ENCODE measurements at places on chromosomes 2 and 18.

GRCh38 chr2:146785101-146785500 lies 1059.7 kb upstream of the ACVR2A start:
- no peak for DNase-seq

DNA sequence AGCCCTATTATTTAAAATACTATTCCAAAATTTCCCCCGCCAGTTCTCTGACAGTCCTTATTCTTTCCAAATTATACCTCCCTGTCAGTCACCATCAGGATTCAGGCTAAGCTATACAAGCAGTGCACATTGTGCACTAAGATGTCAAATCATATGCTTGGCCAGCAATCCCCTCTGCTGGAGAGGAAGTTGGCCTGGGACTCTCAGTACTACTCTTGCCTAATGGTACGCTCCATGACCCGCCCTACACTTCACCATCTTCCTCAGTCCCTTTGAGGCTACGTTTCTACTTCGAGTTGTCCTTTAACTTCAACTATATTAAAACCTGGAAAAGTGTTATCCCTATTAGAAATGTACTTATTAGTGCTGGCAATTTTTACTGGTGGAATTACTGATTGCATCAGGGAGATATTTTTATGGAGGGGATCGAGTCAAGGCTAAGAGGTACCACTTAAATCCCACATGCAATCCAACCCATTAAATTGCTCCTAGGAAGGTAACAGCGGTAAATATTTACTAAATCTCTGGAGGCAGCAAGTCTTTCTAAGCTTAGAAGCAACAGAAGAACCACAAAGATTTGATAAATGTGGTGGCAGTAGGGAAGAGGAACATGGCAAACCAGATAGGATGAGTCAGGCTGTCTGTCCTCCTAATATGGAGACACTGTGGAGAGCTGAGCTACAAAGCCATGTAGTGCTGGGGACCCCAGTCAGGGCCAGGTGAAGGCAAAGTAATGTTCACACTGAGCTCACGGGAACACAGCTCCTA lies 2.7 kb downstream of the USP40 start:
- DNase-seq = no peak

- DNase-seq = no peak
Observed at GRCh38 chr2:188305271-188305670, 13.6 kb downstream of the GULP1 start.

- no peak for DNase-seq
Observed at GRCh38 chr18:11909061-11909455, 941 bp upstream of the MPPE1 start.

- no peak for DNase-seq
Observed at GRCh38 chr2:208010506-208010905, 14.8 kb downstream of the PLEKHM3 start.

DNA sequence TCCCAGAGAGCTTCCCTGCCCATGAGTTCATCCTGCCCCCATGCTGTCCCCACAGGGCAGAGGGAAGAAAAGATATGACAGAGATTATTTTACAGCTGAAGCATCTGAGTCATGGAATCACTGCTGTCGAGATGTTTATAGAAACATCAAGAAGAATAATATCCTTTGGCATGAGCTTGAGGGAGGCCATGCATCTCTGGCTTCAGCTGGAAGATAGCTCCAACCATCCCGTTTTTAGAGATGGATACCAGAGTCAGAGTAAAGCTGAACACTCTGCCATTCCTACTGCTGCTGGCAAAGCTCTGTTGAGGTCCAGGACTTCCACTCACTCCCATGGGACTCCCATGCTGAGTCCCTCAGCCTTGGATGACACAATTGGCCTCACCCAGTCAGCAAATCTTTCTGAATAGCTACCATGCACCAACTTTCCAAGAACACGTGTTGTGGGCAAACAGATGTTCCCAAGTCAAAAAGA lies 167.8 kb downstream of the TTC32 start:
- DNase-seq = no peak

DNA sequence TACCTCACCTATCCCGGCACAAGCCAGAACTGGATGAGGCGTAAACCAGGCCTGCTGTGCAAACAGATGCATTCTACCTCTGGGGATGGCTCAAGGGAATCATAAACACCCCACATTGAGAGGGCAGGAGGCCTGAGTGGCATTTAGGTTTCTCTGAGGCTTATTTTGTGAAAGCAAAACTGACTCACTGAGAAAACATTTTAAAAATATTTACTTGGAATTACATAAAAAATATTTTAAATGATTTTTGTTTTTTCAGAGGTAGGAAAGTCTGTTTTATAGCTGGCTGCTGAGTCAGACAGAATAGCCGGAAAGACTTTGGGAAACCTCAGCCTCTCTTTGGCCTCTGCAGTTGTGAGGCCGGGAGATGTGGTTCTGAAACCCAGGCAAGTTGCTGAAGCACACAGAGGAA lies 244.1 kb downstream of the NCKAP5 start:
- no peak for DNase-seq

- no peak for DNase-seq
Observed at GRCh38 chr2:229980431-229981184, 58.3 kb downstream of the FBXO36 start.

GRCh38 chr2:138490673-138491494 lies 10.7 kb upstream of the SPOPL start:
- no peak for DNase-seq

DNA sequence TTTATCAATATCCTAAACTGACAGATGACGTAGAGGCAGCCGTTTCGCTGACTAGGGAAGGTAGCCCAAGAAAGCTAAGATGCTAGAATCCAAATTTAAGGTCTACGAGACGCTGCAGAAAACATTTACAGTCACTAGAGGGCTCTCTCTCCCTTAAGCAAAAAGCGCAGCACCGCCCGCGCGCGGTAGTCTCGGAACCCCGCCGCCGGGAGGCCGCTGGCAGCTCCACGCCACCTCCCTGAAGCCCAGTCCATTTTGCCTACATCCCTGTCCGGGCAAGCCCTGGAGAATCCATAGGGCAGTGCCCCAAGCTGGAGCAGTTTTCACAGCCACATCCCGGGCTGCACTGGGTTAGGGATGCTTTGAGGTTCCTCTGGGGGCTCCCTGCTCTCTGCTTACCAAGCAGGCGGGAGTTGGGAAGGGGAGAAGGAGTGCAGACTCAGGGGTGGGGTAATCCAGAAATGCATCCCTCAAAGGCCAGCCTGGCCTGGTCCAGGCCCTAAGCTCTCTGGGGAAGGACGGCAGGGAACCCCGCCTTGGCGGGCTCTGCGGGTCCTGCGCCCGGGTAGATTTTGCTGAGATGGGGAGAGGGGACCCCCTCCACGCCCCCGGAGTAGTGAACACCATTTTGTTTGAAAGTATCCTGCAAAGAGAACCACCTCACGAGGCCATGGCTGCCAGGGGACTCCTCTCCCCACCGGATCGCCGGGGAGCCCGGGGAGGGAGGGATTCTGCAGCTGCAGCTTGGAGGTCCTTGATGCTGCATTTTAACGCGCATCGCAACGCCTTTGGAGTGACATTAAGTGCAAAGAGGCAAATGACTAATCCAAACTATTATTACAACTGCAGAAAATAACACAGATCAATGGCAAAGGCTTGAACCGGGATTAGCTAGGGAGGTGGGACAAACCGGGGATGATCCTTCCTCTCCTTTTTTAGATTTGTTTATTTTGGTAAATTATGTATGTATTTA lies 1.3 kb upstream of the DPYSL5 start:
- DNase-seq = peak; percentile 56

DNA sequence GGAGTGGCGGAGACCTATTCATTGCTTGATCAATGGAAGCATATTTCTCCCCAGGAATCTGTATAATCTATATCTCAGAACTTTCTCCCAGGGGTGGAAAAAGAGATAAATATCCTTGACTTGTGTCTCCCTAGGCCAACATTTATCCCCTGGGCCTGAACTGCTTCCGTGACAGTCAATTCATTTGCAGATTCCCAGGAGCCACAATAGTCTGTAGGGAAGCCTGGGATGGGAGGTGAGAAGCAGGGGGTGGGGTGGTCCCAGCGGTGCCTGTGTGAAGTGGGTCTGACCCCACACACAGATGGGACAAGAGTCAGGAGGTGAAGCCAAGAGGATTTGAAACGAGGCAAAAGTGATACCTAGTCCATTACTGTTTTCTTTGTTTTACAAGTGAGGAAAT lies 166.8 kb downstream of the DPP10 start:
- DNase-seq = no peak

DNA sequence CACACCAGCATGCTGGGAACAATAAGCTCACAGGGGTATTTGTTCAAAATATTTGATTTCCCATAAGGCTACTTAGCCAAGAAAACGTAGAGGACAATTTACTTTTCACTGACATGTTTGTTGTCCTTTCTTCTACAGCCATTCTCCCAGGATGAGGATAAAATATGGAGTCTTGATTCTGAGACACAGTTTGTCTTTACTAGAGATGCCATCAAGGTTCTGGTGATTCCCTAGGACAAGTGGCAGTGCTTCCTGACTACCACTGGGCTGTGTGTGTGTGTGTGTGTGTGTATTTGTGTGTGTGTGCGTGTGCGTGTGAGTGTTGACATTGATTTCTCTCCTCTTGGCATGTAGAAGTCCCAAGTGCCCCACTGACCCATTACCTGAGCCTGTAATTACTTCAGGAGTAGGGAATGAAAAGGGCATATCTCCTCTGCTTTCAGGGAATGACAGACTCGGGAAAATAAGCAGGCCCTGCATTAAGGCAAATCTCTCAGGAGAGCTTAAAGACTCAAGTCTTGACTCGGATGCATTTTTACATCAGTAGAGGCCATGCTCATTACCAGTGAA lies 761.6 kb downstream of the DCC start:
- no peak for DNase-seq

- no peak for DNase-seq
Observed at GRCh38 chr2:11995456-11995855, 249.0 kb downstream of the LPIN1 start.

GRCh38 chr2:204663816-204664425 lies 118.6 kb downstream of the PARD3B start:
- no peak for DNase-seq

- no peak for DNase-seq
Observed at GRCh38 chr2:169752752-169753151, 19.1 kb downstream of the KLHL23 start.

DNA sequence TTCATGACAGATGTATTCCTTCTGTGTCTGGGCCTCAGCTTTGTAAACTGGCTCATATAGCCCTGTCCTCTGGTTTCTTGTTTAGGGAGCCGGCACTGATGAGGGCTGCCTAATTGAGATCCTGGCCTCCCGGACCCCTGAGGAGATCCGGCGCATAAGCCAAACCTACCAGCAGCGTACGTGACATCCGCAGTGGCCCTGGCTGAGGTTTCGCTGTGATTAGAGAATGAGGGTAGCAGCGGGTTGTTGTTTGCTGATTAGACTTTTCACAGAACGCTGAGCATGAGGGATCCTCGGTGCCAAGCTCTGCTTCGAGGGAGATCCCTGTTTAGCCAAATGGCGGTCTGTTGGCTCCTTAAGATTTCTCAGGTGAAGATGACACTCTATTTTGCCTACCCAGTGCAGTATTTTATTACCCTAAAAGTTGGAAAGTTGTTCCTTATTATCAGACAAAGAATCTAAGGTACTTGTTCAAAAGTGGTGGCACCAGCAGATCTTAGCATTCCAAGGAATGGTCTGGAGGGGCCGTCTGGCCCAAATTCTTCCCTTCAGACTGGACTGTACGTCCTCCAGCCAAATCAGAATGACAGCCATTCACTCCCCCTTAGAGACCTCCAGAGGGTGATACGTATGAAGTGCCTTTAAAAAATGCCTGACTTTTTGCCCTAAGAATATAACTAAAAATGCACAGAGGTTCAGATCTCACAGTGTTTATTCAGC lies 21.5 kb upstream of the GMCL1 start:
- DNase-seq = no peak

GRCh38 chr2:163077241-163077640 lies 238.7 kb upstream of the KCNH7 start:
- DNase-seq = no peak

DNA sequence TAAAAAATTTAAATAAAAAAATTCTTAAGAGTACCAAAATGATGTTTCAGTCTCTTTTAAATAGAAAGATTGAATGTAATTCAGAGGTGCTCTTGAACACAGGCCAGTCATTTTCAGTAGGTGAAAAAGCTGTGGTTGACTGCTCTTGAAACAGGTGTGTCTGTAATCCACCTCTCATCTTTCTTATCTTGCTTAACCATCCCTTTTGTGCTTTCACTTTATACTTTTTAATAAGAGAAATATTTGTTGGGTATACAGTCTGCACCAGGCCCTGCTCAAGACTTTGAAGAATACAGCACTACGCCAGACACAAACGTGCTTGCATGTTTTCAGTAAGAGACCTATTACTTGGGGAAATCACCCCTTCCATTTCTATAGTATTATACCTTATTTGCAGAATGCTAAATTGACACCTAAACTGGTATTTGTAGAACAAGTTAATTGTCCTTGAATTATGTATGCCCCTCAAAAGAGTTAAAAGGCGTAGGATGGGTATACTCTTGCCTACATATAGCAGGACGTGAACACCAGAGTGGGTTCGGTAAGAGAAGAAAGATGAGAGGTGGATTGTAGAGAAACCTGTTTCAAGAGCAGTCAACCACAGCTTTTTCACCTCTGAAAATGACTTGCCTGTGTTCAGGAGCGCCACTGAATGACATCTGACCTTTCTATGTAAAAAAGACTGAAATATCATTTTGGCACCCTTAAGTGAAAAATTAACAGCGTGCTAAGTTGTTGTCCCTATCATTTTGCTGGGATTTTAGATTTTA lies 4.0 kb upstream of the RTN4 start:
- DNase-seq = no peak

GRCh38 chr18:47935321-47936055 lies 5.0 kb upstream of the SMAD2 start:
- no peak for DNase-seq
